Glutamatergic neuron (in vitro differentiated cells): ENCODE measurements at places on chromosomes 6 and 20.

GRCh38 chr6:112338166-112338709 is 8.9 kb upstream of the RFPL4B start:
- DNase-seq, result no peak

DNA sequence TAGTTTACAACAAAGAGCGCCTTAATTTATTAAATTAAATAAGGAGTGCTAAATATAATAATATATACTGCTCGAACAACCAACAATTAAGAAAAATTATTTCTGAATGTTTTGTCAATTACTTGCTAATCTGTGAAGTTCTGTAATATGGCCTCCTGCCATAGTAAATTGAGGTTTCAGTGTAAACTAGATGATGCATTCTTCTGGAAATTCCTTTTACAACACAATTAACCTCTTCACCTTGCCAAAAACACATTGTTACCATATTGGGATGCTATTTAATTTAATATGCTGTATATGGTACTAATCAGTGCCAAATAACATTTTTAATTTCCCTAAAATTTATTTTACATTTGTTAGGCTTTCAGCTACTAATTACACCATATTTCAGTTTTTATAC is 808.4 kb upstream of the CITED2 start:
- no peak for DNase-seq

- no peak for DNase-seq
These were observed 9.6 kb upstream of the SF3B5 start for GRCh38 chr6:144104898-144105487.

- no peak for DNase-seq
These were observed 205.4 kb downstream of the SOD2 start for GRCh38 chr6:159487636-159488035.
